ENCODE measurements at places on chromosomes 3 and 15.
A peak's percentile ranks its signal among the peaks of the same experiment; 100 is the strongest.

- no peak for DNase-seq
These were observed 4.7 kb downstream of the PIK3CB start for GRCh38 chr3:138829886-138830510.

GRCh38 chr3:151278230-151278629, at the start of gene P2RY14:
TSS of gene P2RY14 (minus strand) at chr3:151278542. CDS start at chr3:151214316, 64,226 bp downstream.
- DNase-seq, result no peak

- no peak for DNase-seq
These were observed 97.9 kb upstream of the UNC13C start for GRCh38 chr15:53880357-53880756.

DNA sequence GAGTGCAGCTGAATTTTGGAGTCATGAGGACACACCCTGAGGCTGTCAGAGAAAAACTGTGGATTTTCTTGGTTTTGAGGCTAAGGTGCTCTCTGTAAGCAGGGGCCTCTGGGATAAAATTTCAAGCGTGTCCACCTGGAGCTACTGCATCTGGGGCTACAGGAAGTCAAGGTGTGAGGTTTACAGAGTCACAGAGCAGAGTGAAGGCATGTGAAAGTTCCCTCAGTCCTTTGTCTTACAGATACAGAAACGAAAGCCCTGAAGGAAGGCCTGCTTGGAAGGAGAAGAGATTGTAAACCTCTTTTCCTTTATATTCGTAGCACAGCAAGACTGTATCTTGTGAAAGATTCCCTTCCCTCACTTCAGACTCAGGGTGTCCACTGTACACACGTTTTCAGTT, 138.6 kb downstream of the OPA1 start:
- DNase-seq, result no peak

DNA sequence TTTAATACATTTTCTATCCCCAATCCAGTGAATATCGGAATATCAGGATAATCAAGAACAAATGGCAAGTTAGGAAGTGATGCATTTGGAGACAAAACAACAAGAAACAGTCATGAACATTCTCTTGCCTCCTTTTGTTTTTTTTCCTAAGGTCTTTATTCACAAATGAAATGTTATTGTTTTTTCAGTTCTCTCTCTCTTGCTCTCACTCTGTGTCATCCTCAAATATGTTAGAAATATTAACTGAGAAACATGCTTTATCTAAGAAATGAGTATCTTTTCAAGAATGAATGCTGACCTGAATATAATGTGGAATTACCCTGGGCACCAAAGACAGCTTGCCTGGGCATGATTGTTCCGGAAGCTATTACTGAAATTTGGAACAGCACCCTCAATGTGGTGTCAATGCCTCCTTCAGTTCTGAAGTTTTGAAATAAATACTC, 51.3 kb downstream of the RBMS3 start:
- DNase-seq, result no peak

GRCh38 chr3:32421991-32422859, 30.6 kb downstream of the CMTM7 start:
- DNase-seq, result no peak

GRCh38 chr15:82132742-82133141, 86.9 kb upstream of the MEX3B start:
- DNase-seq, result no peak

DNA sequence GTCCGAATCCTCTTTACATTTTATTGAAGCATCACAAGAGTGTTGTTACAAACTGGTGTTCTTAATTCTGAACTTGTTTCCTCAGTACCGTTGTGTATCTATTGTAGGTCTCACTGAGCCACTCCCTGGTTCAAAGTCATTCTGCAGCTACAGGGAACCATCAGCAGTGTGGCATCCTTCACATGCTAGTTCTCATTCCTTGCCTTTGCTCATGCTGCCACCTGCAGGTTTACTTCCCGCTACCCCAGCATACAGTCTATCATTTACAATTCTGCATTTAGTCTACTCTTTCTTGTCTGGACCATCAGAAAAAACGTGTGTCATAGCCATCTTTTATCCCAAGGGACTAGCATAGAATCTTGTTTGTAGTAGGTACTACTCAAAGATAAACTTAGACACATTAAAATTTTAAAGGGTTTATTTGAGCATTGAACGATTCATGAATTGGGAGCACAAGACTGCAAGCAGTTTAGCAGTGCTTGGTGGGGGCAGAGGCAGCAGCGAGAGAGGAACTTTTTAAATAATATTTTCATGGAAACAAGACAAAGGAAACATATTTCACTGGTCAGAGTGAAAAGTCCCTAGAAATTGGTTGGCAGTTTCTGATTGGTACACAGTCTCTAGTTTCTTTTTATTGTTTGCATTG, 402.1 kb downstream of the CADM2 start:
- peak; percentile 42 for DNase-seq

- no peak for DNase-seq
These were observed 353.1 kb downstream of the MECOM start for GRCh38 chr3:169310184-169310939.

DNA sequence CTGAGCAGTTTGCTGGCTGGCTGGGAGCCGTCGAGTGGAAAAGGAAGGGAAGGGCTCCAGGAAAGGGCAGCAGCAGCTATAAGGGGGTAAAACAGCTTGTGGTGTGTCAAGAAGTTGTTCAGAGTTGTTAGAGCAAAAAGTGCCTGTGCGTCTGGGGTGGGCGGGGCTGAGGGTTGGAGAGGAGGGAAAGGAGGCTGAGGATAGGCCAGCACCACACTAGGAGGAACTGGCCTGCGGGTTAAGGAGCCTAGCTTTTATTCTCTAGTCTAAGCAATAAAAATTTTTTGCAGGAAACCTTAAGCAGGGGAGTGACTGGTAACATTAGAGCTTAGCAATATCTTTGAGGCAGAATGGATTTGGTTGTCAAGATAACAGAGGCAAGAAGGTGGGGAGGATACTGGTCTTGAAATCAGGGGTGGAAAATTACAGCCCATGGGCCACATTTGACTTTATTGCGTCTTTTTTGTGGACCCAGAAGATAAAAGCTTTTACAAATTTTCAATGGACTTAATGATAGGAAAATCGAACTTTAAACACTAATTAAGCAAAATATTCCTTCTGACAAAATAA, 134.5 kb upstream of the AADACL2 start:
- no peak for DNase-seq

- DNase-seq, result no peak
These were observed 137.4 kb upstream of the SGO1 start for GRCh38 chr3:20323307-20323927.

DNA sequence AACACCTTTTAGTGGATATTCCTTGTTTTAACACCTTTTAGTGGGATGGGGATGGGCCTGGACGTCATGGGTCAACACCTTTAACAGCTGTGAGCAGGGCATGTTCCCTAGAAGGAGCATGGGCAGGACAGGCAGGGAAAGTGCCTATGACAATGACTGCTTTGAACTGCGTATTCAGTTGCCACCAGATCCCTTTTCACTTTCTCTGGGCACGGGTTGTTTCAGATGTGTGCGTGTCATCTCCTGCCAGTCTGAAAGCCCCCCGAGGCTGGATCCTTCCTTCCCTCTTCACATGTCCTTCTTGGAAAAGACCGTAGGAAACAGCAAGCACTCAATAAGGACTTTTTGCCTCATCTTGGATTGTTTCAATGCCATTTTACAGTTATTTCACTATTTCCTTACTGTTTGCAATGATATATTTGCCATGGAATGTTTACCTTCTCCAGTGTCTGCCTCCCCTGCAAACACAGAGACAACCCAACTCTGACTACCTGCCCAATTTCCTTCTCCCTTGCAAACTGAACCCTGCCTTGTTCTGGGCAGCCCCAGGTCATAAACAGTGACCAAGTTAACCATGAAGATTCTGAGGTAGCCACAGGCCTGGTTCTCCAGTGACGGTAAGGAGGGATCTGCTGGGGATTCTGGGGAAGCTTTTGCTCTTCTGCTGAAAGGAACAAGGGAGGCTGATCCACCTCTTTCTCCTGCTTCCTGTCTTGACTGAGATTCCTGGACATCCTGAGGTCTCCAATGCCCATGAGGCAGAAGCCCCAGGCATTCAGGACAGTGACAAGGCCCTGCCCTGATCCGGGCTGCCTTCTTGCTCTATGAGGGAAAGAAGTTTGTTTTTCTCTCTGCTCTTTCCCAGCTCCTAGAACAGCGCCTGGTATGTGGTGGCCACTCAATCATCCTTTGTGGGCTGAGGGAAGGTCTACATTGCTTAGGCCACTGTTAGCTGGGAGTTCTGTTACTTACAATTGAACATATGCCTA, 51.8 kb downstream of the NOX5 start:
- no peak for DNase-seq

GRCh38 chr3:167887096-167887495, 151.6 kb downstream of the SERPINI1 start:
- no peak for DNase-seq

DNA sequence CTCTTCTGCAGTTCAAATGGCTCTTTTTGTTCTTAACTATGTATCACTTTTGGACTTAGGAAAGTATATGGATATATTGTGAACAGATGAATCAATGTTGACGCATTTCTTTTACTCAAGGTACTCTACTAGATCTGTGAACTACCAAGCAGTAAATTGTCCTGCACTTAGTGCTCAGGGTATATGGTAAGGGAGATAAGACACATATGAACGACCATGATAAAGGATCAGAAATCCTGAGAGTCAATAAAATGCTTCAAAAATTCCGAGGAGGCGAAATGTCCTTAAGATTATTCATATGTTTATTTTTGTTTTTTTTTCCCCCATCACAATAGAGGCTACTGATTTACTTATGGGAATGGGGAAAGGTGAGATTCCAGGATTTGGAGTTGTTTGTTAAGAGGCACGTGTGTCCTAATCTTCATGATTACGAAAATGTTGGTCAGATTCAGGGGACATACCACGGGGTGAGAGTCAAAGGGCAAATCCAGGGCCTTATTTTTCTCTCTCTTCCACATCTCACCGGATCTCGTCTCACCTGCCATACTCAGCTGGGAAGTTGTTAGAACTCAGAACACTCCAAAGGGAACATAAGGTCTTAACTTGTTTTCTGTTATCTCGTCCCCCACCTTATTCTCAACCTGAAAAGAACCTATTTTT, 475.1 kb upstream of the TBL1XR1 start:
- DNase-seq, result no peak

- DNase-seq, result no peak
These were observed 429.7 kb upstream of the RASGRP1 start for GRCh38 chr15:38994310-38994709.

DNA sequence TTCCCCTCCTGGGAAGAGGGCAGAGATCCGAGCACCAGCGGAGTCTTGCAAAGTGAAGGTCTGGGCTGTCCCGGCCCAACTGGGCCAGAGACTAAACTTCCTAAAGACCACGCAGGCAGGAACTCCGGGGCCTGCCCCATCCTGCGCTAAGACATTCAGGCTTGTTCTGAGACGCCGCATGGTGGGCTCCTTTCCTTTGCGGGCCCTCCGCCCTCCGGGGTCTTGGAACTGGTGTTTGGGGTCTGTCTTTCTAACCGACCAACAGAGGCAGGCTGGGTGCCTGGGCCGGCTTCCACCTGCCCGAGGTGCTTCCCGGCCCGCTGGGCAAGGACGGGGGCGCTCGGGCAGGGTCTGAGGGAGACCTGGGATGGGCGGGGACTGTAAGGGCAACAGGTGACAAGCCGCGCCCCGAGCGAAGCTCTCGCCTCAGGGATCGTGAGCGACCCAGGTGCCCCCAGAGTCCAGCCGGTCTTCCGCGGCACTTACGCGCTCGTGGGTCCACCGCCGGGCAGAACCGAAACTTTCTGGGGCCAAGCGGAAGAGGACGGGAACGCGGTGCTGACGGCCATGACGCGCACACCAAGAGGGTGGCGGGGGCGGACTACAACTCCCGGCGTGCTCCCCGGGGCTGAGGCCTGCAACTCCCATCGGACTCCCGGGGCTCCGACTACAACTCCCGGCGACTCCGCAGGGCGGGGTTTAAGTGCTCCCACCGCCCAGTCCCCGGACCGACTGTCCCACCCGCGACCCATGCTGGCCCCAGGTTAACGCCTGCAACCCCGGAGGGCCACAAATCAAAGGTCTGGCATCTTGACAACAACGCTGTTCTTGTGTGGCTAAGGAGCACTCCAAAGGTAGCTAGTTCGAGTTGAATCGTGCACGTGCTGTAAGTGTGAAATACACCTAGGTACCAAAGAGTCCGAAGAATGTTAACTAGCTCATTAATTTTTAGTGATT, at the start of gene FYCO1:
TSS of gene FYCO1 (minus strand) at position 589 of the 957 bp plus-strand sequence. CDS start 10,914 bp downstream, outside the sequence.
- peak; percentile 96 for DNase-seq

GRCh38 chr15:81939604-81940440, 106.0 kb downstream of the MEX3B start:
- peak; percentile 45 for DNase-seq

DNA sequence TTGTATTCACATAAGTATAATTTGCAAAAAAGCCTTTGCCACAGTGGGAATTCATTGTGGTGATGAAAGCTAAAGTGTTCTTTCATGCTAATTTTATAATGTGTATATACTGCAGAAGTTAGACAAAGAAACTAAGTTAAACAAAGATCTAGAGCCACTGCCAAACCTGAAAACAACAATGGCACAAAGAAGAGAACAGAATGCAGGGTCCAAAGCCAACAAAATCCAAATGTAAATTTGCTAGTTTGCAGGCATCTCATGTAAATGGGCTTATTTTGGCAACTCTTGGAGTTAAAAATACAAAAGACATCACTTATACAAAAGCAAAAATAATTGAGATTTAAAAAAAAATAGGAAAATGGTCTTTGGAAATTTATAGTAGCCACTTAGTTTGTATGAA, 123.0 kb downstream of the TCF12 start:
- no peak for DNase-seq

DNA sequence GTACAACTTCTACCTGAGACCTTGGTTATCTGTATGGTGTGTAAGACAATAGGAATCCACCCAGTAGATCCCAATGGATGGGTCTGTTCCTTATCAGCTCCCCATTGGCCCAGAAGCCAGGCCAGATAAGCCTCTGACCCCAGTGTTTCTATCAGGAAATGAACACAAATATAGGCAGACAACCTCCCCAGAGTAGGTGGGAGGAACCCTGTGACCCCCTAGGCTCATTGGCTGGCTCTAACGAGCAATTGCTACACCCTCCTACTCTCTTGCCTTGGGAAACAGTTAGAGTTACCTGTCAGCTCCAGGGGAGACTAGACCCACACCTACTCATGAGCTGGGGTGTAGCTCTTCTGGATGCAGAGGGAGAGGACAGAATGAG, 299.9 kb downstream of the UACA start:
- no peak for DNase-seq

DNA sequence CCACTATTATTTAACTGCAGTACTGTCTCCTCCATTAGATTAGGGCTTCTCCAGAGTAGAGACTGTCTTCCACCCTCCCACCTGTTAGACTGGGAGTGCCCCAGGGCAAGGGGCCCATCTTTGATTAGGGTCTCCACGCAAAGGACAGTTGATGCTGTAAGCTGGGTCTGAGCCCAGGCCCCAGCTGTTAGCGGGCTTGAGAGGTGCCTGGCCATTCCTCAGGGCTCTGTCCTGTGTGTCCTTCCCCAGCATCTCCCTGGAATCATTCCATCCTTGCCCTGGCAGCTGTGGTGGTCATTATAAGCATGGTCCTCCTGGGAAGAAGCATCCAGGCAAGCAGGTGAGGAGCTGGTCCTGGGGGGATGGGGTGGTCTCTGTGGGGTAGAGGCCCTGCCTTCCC, 6.1 kb downstream of the SLC51B start:
- DNase-seq, result no peak

- DNase-seq, result peak; percentile 76
These were observed 2.9 kb downstream of the PHC3 start for GRCh38 chr3:170178651-170179050.

Measured in activated CD8-positive, alpha-beta T cell treated with anti-CD3 and anti-CD28 coated beads for 36 hours (primary cell).